ENCODE measurements at places on chromosomes 3 and 15.

- DNase-seq = no peak
These were observed 71.0 kb downstream of the NTRK3 start for GRCh38 chr15:88185584-88185983.

- no peak for DNase-seq
These were observed 163.2 kb downstream of the PDZRN3 start for GRCh38 chr3:73461547-73461946.

- DNase-seq = no peak
These were observed 169.7 kb downstream of the TJP1 start for GRCh38 chr15:29652595-29652994.

- no peak for DNase-seq
These were observed 84.7 kb upstream of the PPIB start for GRCh38 chr15:64247535-64247905.

- no peak for DNase-seq
These were observed 183.4 kb upstream of the THRB start for GRCh38 chr3:24678021-24678420.

- no peak for DNase-seq
These were observed 17.2 kb downstream of the RASGRP1 start for GRCh38 chr15:38547255-38547997.

DNA sequence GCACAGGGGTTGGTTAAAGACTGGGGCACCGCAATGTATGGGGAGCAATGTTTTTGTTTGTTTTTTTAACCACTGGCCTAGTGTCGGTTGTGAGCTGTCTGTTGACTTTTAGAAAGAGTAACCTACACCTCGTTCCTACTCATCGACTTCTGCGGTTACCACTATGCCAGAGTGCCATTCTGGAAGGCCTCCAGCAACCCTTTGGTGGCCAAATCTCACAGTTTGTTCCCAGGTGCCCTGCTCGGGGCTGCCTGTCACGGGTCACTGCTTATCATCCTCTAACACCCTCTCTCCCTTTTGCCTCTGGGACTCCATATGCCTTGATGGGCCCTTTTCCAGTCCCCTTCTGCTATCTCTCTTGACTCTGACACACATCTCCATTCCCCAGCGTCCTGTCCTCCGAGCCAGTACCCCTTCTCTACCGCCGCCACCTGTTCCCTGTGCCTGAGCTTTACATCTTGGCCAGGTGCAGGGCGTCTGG lies 290.4 kb upstream of the C2CD4B start:
- DNase-seq = no peak

DNA sequence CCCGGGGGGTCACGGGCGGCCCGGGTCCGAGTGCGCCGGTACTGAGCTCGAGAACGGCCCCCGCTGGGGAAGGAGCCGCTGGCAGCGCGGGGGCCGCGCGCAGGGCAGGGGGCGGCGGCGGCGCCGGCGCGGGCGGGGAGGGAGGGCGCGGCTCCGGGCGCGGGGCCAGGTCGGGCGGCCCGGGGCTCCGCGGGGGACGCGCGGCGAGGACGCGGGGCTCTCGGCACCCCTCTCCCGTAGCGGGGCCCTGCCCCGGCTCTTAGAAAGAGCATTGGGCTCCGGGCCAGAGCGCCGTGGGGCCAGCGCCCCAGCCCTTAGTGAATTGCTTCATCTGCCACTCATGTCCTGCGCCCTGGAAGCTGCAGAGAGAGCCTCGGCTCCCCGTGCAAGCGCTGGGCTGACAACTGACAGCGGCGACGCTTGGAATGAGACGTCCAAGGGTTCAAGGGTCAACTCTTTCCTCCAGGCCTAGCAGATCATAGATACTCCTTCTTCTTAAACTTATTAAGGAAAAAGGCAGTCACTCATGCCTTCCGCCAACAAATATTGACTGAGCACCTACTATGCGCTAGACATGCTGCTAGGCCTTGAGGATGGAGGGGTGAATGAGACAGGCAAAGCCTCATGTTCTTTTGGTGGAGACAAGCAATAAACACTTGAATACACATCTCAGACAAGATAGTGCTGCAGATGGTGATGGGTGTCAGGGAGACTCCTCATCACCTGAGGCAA lies 140.8 kb downstream of the SMAD6 start:
- peak; percentile 58 for DNase-seq

GRCh38 chr3:119258915-119259314 lies 18.2 kb upstream of the B4GALT4 start:
- no peak for DNase-seq

GRCh38 chr3:60316121-60316797 lies 935.0 kb downstream of the FHIT start:
- DNase-seq = no peak

- no peak for DNase-seq
These were observed 506.3 kb downstream of the SHQ1 start for GRCh38 chr3:72341920-72342319.

GRCh38 chr3:78887547-78888011 lies 880.2 kb downstream of the ROBO1 start:
- DNase-seq = no peak

DNA sequence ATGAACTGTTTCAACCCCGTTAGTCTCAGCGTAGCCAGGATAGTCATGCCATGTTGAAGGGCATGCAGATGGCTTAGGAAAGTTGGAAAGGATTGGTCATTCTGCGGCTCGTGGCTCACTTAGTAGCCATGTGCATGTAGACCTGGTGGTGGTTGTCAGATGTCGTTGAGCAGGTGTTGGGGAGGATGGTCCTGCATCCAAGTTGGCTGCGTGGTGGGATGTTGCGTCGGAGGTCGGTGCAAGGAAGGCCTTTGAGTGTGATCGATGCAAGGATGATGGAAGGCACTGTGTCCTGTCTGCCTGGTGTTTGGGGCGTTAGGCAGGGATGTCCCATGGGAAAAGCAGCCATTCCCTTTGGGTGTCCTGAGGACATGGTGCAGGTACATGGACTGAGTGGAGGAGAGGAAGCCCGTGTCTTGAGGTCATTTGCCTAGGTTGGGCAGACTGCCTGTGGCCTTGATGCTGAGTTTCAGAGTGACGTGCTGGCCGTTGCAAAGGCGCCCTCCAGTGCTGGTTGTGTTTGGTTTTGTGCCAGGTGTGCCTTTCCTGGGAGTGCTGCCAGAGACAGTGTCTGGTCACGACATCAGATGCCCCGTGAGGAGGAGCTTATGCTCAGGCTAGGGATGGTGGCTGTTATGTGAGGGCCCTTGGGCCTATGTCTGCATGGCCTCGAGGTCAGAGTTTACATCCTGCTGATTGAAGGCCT lies 103.4 kb downstream of the SNRPN start:
- DNase-seq = no peak

DNA sequence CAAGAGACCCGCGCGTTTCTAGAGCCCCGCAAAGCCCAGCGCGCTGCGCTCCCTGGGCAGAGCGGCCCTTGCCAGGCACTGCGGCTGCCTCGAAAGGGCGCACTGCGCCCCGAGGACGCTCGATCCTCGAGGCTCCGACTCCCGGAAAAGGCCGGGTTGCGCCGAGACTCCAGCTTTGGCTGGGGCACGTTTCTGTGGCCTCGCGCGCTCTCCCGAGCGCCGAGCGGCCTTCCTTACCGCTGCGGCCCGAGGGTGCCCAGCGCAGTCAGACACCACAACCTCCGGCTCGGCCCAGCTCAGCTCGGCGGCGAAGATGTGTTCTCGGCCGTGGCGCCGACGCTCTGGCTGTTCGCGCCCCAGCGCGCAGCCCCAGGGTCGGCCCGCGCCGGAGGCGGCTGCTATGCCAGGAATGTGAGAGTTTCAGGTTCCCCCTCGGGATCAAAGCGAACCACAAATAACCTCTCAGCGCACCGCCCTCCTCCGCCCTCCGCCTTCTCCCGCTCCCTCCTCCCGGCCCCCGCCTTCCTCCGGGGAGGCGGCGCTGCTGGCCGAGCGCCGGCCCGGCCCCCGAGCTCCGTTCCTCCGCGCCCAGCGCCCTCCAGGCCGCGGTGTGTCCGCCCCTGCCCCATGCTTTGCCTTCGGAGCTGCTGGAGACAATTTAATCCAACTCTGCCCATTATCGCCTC lies at the start of gene AMOTL2:
Gene AMOTL2, minus strand, starts transcription at position 343 of the 686 bp plus-strand sequence. CDS start 3,014 bp downstream, outside the sequence.
- DNase-seq = peak; percentile 37

GRCh38 chr3:144362126-144362525 lies 390.5 kb downstream of the DIPK2A start:
- DNase-seq = no peak

- DNase-seq = peak; percentile 39
These were observed 1.5 kb downstream of the SMAD6 start for GRCh38 chr15:66703540-66703941.

GRCh38 chr15:71005895-71006294 lies 109.4 kb upstream of the THSD4 start:
- DNase-seq = no peak

GRCh38 chr15:98700519-98700918 lies 52.2 kb downstream of the IGF1R start:
- no peak for DNase-seq

GRCh38 chr15:91072161-91072560 lies 27.9 kb upstream of the SV2B start:
- DNase-seq = no peak

DNA sequence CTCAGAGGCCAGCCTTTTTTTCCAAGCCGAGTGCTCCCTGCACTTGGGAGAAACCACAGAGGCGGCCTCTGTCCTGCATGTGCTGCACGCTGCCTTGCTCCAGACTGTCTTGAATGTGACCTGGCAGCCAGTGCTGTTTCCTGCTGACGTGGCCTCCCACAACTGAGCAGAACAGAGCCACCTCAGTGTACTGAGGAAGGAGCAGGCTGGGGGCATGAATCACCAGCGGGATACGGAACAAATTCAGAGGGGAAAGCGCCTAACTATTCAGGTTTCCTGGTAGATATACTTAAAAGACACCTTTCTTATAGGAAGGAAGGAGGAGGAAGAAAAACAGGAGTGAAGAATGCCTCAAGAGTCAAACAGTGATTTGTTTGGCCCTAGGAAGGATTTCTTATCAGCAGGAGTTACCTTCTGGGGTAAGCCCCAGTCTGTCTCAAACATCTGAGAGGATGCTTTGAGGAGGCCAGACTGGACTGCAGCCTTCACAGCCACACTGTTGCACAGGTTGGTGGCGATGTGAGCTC lies 114.0 kb downstream of the FNDC3B start:
- DNase-seq = peak; percentile 78

GRCh38 chr3:49460188-49460890 lies 9.7 kb upstream of the DAG1 start:
- DNase-seq = no peak

- DNase-seq = no peak
These were observed 14.9 kb upstream of the ZNF662 start for GRCh38 chr3:42891042-42891441.

DNA sequence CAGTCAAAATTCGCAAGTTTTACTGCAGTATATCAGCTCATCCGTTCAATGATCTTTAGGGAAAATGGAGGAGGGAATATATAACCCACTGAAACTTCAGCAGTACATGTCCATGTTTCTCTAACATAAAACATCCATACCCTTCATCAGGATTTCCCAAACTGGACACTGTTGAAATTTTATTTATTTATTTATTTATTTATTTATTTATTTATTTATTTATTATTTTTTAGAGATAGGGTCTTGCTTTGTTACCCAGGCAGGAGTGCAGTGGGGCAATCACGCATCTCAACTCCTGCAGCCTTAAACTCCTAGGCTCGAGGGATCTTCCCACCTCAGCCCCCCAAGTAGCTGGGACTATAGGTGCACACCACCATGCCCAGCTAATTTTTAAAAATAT lies 14.8 kb upstream of the HLTF start:
- no peak for DNase-seq

- DNase-seq = no peak
These were observed 65.6 kb upstream of the PRR23C start for GRCh38 chr3:139110072-139110830.

GRCh38 chr3:117997201-117998049 lies 1037.2 kb downstream of the IGSF11 start:
- DNase-seq = peak; percentile 88

- DNase-seq = no peak
These were observed 227.7 kb upstream of the TOPAZ1 start for GRCh38 chr3:44013967-44014366.

GRCh38 chr15:69472046-69472445 lies 19.4 kb downstream of the RPLP1 start:
- no peak for DNase-seq

DNA sequence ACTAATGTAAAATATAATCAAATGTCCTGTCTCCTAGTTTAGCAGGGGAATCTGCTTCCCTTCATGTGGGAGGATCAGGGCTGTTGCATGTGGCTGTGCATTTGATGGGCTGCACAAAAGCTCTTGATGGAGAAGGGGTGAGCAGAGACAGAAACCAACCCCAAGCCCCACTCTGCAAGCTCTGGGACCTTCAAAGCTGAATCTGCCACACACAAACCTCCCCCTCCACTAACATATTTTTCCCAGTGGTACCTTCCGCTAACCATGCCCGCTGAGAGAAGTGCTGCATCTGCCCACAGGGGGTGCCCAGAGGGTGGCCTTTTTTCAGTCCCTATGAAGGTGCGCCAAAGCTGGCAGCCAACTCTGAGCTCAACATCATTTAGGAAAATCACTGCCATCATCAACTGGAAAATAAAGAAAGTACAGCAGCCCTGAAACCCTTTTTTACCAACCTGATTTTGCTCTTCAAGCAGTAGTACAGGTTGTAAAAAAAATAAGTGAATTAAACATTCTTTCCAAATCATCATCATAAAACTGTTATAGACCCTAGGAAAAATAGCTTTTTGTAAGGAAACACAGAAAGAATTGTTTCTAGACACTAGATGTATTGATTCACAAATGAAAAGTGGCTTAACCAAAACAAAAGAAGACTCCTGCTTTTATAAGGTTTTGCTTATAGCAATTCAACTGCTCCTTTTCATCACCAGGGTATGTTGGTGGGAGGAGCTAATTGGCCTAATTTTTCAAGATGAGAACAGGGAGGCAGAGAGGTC lies 97.0 kb downstream of the HHLA2 start:
- DNase-seq = no peak

DNA sequence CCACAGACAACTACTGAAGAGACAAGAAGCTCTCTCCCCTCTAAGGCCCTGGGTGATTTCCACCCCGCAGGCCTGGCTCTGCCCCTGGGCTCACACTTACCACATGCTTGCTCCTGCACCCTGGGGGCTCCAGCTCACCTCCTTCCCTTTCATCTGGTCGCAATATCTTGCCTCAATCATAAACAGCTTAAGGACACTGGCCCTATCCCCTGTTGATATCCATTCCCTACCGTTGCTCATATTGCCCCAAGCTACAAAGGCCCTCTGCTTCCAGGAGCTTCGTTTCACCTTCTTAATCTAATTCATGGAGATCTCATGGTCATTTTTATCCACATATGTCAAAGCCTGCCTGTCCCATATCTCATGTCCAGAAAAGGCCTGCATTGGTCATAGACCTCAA lies 46.0 kb upstream of the TSEN2 start:
- DNase-seq = no peak

- no peak for DNase-seq
These were observed 1.0 kb upstream of the KLF15 start for GRCh38 chr3:126358038-126358815.

DNA sequence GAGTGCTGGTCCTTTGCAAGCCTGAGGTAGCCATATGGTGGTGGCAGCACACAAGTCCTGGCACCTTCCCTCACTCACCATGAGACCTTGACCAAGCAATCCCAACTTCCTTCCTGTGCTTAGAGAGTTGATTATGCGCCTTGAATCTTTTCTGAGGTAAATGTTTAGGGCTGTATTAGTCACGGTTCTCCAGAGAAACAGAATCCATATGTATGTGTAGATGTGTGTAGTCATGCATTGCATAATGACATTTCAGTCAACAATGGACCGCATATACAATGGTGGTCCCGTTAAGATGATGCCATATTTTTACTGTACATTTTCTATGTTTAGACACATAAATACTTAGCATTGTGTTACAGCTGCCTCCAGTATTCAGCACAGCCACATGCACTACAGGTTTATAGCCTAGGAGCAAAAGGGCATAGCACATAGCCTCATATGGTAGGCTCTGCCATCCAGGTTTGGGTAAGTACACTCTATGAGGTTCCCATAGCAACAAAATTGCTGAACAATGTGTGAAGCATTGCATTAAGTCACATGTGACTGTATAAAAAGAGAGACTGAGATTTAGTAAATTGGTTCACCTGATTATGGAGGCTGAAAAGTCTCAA lies 20.2 kb upstream of the NUP210 start:
- DNase-seq = no peak

Data from BE2C (cell line).